ENCODE measurements at places on chromosomes 7 and 10.

DNA sequence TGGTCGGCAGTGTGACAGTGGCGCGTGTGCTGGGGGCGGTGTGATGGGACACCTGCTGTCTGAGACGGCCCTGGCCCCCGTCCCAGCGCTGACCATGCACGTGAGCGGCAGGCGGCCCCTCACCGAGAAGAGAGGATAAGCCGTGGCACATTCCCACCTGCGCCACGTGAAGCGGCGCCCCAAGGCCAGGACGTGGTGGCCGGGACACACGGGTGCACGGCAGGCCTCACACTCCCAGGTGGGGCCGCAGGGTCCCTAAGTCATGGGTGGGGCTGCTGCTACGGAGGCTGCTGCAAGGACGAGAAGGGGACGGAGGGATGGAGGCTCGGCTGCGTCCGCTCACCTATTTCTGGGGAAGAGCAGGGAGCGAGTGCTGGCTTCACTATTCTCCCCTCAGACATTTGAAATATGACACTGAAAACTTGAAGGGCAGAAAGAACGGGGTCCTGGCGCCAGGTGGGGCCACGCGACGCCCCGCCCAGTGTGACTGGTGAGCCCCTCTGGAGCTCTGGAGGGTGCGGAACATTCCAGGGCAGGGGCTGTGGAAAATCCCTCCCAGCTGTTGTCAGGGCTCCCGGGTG, 7.5 kb downstream of the CYP2W1 start:
- DNase-seq = no peak

- no peak for DNase-seq
These were observed 423.2 kb downstream of the RPS24 start for GRCh38 chr10:78456649-78457400.

DNA sequence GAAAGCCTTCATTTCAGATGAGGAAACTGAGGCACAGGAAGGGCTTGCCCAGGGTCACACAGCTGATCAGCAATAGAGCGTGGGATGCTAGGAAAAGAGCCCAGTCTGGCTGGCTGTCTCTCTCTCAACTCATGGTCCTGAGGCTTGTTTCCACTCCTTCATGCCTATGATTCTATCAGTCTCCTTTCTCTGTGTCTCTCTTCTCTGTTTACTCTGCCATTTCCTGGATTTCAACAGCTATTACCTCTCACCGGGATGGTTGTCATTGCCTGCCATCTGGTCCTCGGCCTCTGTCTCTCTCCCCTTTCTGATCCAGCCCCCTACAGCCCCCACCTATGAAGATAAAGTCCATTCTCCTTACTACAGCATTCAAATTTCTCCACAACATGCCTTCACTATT, 93.3 kb upstream of the AGBL3 start:
- peak; percentile 33 for DNase-seq

DNA sequence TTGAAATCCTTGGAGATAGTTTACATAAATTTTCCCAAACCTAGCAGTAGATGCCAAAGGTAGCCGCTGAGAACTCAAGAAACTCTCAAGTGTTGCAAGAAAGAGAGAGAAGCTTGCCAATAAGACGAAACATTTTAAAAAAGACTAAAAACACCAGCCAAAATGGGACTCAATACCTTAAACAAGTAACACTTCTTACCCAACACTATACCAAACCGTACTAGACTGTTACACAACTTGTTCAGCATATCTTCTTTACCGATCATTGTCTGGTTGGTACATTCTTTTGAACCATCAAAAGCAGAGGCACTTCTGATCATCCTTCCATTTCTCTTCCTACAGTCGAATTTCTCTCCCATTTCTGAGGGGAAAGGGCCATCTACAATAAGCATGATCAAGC, 4.8 kb upstream of the PTPN12 start:
- DNase-seq = no peak

- no peak for DNase-seq
These were observed 1050.5 kb downstream of the XPNPEP1 start for GRCh38 chr10:108872854-108873253.

GRCh38 chr10:70132098-70133029, at the start of gene AIFM2:
Gene AIFM2 (minus strand): TSS chr10:70132825. CDS start chr10:70124084, 8,741 bp downstream.
- peak; percentile 65 for DNase-seq

DNA sequence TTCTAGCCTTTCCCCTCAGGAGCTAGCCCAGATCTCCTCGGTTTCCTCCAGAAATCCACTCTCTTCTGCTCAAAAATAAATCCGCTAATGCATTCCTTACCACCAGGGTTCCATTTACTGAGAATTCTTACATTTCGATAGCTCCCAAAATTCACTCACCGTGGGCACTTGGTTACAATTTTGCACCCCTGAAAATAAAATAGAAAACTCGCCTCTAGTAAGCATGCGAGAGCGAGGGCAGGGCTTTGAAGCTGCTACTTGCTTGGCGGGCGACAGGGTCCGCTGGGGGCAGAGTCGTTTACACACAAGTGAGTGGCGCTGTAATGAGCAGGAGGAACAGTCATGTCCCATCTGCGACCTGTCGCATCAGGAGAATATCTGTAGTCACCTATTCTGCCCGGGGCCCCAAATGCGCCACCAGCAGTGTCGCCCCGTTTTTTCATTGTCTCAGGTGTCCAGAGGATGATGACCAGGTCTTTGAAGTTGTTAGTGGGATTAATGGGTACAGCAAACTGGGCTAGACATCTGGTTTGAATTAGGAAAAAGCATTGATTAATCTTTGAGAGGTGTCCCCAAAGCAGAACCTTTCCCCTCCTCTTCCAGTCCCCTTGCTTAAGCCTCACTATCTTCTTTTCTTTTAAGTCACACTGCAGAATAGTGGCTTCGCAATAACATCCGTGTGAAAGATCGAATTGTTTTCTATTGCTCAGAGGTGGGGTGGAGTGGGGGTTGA, 1.2 kb upstream of the MEOX2 start:
- no peak for DNase-seq

DNA sequence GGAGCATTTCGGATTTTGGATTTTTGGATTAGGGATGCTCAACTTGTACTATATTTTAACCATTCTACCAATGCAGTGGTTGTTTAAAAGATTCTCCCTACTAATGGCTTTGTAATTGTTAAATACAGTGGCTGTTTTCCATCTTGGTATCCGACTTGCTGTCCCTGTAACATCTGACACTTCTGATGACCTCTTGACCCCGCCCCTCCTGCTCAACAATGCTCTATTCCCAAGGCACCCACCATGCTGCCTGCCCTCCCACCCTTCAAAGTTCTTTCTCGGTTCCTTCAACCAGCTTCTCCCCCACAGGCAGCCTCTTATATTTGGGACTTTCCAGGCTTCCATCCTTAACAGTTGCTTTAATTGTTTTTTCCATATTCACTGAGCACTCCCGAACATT, 2.0 kb downstream of the PRTFDC1 start:
- DNase-seq = no peak

DNA sequence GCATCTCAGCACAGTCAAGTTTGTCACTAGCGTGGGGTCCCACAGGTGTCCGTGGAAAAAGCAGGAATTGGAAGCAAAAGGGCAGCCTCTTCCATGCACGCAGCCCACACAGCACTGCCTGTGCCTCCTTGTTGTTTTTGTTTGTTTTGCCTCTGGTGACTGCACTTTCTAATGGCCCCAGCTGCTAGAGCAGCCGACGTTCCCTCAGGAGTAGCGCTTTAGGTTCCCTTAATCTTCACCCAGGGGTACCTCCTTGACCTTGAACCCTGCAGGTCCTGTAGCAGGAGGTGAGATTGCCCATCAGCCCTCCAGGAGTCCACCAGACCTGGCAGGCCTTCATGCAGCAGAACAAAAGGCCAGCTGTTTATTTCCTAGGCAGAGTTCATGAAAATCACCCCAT, 210.1 kb downstream of the CACNB2 start:
- DNase-seq = no peak

DNA sequence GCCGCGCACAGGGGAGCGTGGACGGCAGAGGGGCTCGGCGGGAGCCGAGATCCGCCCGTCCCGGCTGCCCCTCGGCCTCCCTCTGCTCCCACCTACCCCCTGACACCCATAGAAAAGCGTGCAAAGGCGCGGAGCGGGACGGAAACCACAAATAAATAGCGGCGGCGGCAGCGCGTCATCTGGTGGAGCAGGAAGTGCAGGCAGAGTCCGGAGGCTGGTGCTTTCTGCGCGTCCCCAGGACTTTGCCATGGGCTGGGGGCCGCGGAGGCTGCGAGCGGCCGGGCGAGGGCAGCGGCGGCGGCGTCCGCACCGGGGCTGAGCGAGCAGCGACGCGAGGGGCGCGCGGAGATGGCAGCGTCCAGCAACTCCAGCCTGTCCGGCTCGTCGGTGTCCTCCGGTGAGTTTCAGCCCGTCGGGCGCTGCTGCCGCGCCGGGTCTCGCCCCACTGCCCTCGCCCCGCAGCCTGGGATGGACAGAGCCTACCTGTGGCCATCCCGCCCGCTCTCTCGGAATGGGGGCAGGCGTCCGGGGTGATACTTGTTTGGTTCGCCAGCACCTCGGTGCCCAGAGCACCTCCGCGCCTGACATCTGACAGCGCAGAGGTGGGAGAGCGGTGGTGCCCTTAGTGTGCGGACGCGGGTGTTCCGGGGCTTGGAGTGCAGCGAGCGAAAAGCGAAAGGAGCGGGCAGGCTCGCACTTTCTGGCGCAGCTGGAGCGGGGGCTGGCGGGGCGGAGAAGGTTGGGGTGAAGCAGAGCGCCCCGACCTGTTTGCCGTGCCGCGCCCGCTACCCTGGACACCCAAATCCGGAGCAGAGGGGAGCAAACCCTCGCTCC, at the start of gene CHN2:
Gene CHN2 (plus strand): TSS at position 182 of the 834 bp plus-strand sequence.
- peak; percentile 17 for DNase-seq

DNA sequence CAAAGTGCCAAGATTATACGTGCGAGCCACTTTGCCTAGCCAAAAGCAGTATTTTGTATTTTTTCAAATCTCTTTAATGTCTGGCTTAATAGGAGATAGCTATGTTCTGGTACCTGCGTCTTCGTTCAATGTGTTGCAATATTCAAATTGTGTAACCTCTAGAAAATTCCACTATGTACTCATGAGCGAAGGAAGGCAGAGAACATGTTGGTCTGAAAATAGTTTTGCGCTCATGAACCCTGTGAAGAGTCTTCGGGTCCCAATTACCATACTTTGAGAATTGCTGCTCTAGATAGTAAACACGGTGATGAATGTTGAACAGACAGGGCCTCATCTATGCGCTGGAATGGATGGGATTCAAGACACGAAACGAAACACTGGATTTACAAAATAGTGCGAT, 2.7 kb upstream of the SUV39H2 start:
- DNase-seq = peak; percentile 39

DNA sequence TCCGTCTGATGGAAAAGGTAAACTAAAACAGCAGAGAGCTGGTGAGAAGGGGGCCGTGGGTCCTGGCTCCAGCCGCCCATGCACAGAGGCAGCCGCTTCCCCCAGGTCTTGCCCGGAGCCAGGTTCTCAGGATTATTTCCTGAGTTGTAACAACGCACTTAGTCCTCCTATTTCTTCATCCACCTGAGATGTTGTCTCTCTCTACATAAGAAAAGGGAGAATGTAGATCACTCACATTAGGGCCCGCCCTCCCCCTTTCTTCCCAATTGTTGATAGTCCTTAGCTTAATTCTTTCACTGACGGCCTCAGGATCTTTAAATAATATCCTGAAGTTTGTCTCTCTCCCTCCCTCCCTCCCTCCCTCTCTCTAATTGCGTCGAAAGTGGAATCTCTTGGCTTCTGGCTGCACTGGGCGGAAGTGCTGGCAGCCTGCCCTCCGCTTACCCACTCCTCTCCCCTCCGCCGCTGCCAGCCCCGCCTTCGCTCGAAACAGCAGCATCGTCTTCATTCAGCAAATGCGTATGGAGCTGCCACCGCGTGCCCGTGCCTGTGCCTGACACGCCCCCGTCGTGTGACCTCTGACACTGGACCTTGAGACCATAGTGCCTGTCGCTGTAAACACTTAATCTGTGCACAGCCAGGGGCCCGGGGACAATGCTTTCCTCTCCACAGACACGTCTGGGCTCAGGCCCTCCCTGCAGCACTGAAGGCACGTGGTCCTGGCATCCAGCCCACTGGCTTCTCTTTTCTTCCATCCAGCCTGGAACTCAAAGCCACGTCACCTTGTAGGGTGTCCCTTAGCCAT, 174.5 kb upstream of the PPP2R2D start:
- no peak for DNase-seq

DNA sequence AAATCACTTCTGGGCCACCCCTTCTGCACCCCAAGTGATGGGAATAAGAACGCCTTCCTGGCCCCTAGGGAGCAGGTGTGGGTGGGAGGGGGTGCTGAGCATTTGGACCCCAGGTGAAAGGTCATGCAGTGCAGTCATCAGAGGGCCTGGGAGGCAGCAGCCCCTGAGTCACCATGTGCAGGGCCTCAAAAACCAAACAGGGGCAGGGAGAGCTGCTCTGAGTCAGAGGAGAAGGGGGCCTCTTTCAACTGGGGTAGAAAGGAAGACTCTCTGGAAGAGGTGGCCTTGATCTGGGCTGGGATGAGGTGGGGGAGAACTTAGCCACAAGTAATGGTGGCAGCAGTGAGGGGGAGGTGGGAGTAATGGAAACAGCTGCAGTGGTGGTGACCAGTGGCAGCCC, 164.3 kb downstream of the BUB3 start:
- no peak for DNase-seq

- no peak for DNase-seq
These were observed 18.5 kb upstream of the CHCHD1 start for GRCh38 chr10:73763343-73763742.

GRCh38 chr7:101162551-101163278, 2.7 kb downstream of the VGF start:
- peak; percentile 62 for DNase-seq

DNA sequence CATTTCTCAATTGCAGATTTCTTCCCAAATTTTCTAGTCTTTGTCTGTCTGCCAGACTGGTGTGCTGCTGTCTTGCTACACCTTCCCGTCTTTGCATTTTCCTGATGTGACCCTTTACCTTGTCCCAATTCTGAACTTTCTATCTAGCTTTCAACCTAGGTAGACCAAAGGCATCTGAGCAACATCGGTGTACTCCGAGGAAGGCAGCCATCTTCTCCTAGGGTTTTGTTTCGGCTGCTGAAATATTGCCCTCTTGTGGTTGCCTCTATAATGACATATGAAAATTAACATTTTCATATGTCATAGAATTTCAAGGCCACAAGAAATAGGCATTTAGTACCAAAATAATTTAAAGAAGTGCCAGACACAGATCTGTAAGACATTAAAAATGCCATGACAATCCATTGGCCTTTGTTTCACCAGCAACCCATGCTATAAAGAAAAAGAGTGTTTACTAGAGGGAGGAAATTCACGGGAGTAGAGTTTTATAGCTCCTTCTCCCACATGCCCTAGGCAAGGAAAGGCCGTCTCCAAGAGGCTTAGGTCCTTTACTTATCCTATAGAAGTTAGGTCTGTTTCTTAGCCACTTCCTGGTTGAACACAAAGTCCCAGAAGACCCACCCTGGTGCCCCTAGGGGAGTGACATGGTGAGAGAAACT, 23.4 kb downstream of the OR9A2 start:
- peak; percentile 48 for DNase-seq

- DNase-seq = peak; percentile 89
These were observed 202.7 kb downstream of the FAM107B start for GRCh38 chr10:14571866-14572507.

- no peak for DNase-seq
These were observed 28.1 kb downstream of the KNDC1 start for GRCh38 chr10:133187906-133188681.

GRCh38 chr7:48045195-48045765, 9.9 kb downstream of the C7orf57 start:
- DNase-seq = no peak
